HuH-7 (cell line): ENCODE measurements at places on chromosomes 12 and 14.

GRCh38 chr12:104707194-104707593 lies 250.4 kb downstream of the CHST11 start:
- DNase-seq = no peak

GRCh38 chr14:45145214-45145613 lies 9.5 kb downstream of the FANCM start:
- no peak for DNase-seq

DNA sequence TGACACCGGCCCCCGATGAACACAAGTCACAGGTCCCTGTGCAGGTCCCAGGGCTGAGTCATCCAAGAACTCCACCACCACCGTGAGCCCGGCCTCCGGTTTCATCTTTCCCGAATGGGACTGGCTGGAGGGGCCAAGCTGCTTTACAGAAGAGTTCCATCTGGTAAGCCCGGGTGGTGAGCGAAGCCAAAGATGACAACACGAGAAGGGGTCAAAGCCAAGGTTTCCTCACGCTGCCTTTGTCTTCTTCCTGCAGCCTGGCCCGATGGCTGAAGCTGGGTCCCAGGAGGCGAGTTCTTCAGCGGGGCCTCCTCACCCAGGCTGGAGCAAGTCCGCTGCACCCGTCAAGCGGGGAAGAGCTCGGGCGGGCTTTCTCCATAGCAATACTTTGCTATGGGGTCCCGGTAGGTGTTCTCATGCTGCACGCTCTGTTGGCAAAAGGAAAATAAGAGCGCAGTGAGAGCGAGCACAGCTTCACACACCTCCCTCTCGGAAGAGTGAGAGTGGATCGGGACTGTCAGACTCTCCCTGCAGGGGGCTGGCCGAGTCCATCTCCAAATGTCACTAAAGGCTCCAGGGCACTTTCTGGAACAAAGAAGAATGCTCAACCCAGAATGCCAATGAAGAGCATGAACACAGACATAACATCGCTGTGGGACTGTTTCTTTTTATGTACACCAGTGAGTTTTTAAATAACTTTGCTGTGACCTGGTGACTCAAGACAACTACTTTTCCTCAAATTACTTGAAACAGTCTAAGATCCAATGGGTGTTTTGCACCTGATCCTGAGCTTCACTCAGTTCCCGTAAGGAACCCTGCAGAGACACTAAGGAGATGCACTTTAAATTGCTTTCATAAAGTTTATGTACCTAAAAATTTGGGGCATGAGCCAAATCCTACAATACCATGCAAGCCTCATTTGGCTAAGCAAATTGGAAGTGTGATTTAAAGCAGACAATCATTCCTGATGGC lies 20.1 kb downstream of the SPRING1 start:
- no peak for DNase-seq

- no peak for DNase-seq
Measured at GRCh38 chr12:123754041-123754772, 7.9 kb upstream of the DNAH10 start.

- DNase-seq = no peak
Measured at GRCh38 chr12:110578694-110579534, 4.2 kb downstream of the PPTC7 start.

DNA sequence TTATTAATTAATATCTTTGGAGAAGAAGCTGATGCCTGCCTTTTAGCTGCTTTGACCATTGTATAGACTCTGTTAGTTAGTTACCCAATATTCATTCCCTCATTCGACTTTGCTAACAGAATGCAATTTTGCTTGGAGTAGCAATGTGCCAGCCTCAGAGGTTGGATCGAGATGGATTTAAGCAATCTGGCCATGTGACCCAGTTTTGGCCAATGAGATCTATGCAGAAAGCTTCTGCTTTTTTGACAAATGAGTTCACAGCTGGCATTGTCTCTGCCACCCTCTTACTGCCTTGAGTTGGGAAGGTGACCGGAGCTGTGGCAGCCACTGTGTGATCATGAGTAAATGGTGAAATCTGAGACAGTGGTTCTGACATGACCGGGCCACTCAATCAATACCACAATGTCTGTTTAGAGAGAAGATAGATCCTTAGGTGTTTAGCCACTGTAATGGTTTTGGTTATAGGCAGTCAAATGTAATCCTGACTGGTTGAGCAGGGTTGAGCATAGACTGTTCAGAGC lies 74.9 kb upstream of the MED13L start:
- DNase-seq = no peak

DNA sequence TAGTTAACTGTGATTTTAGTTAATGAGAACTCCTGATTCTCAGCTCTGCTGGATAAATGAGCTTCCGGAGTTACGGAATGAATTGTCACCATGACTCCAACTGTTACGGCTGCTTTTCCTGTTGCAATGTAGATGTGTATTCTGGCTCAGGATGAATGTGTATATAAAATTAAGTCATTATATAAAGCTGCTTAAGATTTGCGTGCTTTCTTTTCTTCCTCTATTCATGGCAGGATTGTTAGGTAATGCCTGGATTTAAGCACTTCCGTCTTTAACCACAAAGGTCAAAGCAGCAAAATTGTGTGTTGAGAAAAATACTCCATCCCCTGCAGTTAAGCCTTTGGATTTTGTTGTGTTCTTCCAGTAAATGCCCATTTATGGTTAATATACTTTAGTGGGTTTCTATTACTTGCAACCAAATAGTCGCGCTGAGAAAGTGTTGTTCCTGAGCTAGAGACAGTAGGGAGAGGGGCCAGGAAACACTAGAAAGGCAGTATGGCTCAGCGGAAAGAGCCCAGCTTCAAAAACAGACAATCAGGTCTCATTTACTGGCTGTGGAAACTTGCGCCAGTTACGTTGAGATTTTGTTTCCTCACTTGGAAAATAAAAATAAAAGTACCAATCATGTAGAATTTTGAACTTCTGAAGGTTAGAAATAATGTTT lies 9.4 kb upstream of the CCDC175 start:
- no peak for DNase-seq

- no peak for DNase-seq
Measured at GRCh38 chr14:100544506-100545141, 42.6 kb downstream of the BEGAIN start.

GRCh38 chr12:119627019-119627643 lies 33.6 kb downstream of the TMEM233 start:
- DNase-seq = no peak

DNA sequence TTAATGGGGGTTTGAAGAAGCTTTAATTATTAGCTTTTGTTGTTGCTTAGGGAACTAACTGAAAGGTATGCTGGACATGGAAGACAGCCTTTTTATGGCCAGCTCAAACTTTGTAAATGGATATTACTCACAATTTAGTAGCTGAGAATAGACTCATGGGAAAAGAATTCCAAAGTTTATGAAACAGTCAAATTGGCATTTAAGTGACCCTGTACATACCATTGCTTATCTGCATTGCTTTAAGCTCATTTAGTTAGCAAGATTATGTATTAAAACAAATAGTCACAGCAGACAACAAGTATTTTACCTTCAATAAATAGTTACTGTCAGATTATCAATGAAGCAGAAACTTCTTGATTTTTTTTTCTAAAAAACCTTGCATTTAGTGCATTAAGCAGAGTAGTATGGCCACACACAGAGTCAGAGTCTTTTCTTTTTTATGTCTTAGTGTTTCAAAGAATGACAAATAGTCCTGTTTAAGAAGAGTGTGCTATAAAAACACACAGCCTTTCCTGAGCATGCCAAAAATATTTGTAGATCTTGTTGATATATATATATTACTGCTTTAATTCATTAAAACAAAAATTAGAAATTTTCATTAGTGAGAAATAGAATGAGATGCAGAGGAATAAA lies 102.2 kb downstream of the TTC6 start:
- peak; percentile 3 for DNase-seq

DNA sequence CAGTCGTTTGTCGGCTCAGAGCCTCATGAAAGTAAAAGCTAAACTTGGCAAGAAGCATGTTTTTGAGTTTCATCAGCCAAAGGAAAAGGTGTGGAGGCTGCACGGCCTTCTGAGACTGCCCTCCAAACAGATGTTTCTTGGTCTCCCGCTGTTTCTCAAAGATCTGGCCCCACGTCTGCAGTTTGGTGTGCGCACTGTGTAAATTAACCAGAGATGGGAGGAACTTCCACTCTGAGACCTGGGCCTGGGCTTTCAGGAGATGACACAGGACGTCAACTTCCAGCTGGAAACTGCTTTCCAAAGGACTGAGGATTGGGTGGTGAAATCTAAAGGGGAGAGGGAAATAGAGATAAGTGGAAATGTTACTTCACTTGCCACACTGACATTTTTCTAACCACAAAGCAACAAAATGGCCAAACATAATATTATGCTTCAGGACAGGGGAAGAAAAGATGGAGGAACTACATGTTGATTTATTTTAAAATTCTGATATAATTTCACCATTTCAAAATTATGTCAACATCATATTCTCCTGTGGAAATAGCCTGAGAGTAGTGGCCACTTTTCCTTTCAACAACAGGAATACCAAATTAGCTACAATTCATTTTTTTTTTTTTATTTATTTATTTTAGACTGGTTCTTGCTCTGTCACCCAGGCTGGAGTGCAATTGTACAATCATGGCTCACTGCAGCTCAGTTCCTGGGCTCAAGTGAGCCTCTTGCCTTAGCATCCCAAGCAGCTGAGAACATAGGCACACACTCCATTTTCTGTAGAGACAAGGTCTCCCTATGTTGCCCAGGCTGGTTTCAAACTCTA lies 27.6 kb downstream of the KICS2 start:
- no peak for DNase-seq

DNA sequence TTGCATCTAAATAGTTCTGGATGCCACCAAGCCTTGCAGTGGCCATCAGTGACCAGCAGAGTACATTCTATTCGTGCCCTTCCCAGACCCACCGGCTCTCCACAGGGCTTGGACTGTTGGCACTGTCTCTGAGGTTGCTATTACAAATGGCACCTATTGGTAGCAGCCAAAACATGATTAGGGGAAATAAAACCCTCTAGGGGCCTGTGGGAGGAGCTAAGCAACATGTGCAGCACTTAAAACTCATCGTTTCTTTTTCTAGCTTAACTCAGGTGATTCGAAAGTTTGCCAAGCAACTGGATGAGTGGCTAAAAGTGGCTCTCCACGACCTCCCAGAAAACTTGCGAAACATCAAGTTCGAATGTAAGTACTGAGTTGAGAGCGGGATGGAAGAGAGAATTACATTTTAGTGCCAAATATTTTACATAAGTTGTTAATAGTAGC lies 65.4 kb upstream of the RIC8B start:
- DNase-seq = no peak

DNA sequence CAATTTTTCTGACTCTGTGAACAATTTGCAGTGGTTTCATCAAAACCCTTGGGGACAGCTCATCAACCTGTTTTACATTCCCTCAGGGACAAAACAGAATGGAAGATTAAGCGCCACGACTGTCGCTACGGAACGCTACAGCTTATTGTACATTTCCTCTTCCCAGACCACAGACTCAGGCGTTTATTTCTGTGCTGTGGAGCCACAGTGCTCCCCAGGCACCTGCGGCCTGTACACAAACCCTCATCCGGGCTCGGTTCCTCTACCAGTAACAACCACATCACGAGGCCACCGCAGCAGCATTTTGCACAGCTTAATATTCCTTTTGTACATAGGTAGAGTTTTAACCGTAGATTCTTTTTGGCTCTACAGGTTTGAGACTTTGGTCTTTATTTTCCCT lies 397.4 kb upstream of the OR4E1 start:
- DNase-seq = no peak

DNA sequence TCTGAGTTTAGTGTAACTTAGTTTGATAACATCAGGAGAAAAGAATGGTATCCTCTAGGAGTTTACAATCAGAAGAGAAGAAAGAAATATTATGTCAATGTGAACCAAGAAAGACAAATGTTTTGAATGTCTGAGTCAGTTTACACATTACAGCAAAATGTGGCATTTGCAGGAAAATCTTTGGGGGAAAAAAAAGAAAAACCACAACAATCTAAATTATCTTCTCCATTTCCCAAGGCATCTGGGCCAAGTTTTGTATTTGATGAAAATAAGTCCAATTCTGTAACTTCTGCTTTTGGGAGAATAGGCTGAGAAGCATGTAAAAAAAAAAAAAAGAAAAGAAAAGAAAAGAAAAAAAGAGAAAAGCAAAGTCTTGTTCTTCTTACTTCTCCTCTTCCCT lies 58.8 kb upstream of the FLRT2 start:
- DNase-seq = no peak

- DNase-seq = no peak
Measured at GRCh38 chr12:12784911-12785814, at the start of gene APOLD1. Gene APOLD1, plus strand, starts transcription at chr12:12785659. Its CDS starts 33 bp downstream, at chr12:12785692.

DNA sequence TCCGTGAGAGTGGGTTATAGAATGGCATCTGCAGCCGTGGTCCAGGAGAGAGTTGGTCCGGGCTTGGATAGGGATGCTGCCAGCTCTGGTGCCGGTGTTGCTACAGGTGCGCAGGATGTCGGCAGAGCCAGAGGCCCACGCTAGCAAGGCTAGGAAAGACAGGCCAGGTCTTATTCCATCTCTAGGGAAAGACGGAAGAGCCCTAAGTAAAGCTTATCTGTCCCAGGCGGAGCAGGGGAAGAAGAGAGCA lies 485 bp upstream of the PSME1 start:
- DNase-seq = no peak

- no peak for DNase-seq
Measured at GRCh38 chr12:107251288-107251687, 157.9 kb upstream of the CRY1 start.

DNA sequence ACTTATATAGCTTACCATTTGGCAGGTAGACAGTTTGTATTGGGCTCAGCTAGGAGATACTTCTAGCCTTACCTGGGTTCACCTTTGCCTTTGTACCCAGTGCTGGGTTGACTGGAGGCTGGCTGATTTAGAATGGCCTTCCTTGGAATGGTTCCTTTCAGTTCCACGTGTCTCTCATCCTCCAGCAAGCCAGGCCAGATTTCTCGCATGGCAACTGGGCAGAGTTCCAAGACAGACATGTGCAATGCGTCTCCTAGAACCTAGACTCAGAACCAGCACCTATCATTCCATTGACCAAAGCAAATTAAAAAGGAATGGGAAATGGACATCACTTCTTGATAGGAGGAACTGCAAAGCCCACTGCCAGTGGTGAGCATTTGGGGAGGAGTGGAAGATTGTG lies 79.1 kb upstream of the BDKRB2 start:
- no peak for DNase-seq

DNA sequence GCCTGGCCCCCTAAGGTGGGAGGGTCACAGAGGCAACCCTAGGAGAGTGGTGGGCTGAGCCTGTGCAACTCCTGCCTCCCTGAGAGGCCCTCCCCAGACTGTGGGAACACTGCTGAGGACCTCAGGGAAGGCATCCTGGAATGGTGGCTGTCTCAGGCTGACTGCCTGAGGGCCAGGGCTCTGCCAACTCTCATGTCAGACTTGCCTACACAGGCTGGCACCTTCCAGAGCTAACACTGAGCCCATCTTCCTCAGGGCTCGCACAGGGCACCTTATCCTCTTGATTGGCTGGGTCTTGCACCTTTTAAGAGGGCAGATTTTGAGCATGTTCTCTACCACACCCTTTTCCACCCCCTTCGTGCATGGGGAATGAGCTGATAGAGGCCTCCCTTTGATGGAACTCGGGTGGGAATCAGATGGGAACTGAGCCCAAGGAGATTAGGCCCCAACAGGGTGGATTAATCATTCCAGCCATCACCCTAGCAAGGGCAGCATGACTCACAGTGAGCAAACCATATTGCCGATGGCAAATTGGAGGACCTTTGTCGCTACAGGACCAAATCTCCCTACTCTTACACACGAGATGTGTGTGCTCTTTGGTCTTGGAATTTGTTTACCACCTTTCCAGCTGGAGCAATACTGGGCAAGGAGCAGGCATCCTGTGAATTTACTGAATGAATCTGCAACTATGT lies 702.8 kb downstream of the VRK1 start:
- no peak for DNase-seq

- no peak for DNase-seq
Measured at GRCh38 chr14:95056476-95056875, 100.9 kb downstream of the DICER1 start.
